Stimulated activated CD4-positive, alpha-beta T cell treated with anti-CD3 and anti-CD28 coated beads, Interleukin-4, amount 100 ng/mL, for 1 hour (primary cell): ENCODE measurements at places on chromosomes 5 and 9.
A peak's percentile ranks its signal among the peaks of the same experiment; 100 is the strongest.

DNA sequence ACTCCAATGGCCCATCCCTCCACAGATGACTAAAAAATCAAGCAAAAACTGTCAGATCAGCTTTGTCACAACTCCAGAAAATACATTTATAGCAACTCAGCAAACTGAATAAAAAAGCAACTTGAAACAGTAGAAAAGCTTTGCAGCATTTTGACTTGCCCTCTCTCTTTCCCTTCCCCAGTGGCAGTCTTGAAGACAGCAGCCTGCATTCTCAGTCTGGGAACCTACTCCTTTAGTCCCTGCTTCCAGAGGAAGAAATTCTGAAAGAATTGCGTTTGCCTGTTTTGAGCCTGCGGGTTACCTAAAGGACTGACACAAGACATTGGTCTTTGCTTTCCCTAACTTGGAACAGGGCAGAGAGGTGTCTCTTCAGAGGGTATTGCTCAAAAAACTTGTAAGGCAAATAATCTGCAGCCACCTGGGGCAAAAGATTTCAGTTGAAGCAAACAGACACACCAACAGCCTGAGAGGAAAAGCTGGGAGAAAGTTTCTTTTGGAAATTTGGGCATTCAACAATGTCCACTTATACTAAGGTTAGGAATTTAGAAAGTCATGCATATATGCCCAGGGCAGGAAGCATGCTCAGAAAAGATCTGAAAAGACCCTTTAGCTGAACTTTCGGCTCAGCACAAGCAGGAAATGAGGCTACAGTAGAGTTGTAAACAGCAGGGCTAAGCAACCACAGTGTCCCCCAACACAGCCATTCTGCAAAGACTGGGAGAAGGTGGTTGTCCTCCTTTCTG, 15.2 kb upstream of the SLC35D2 start:
- DNase-seq = no peak

- DNase-seq = peak; percentile 38
Observed at GRCh38 chr9:37466037-37466709, 923 bp upstream of the ZBTB5 start.

- no peak for DNase-seq
Observed at GRCh38 chr5:67063791-67064190, 132.8 kb downstream of the CD180 start.

GRCh38 chr5:38777111-38777510, 68.7 kb upstream of the OSMR start:
- no peak for DNase-seq

DNA sequence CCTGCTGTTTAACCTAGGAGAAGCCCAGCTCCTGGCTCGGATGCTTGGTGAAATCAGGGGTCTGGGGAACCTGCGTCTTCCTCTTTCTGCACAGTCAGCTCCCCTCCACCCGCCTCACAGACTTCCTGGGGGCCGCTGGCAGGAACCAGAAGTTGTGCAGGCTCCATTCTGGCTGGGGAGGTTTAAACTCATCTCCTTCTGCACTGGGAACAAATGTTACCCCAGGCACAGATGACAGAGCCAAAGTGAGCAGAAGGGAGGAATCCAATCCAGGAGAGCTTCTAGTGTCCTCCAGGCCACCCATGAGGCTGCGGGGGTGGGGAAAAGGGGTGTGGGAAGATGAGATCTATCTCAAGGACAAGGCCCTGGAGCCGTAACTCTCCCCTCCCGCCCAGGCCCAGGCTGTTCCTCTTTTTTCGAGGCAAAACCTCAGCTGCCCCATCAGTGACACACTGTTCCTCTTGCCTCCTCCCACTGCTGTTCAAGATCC, 31.2 kb downstream of the KCNMB1 start:
- no peak for DNase-seq

GRCh38 chr9:5698810-5699556, 70.1 kb downstream of the RIC1 start:
- no peak for DNase-seq

- DNase-seq = no peak
Observed at GRCh38 chr9:134170532-134171315, 6.4 kb upstream of the RNU6ATAC start.

DNA sequence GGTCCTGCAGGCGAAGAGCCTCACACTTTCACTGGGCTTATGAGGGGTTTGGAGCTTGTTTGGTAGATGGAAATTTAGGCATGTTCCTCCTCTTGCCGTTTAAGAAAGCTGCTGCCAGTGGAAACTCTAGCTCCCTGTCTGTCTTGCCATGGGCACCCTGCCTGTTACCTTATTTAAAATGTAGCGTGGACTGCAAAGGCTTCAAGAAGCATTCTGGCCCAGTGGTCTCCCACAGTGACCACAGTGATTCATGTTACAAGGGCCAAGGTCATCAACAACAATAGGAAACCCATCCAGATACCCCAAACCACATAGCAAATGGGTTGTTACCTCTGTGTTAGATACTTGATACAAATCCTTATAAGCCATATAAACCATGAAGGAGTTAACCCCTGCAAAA, 96.6 kb downstream of the DPYSL3 start:
- DNase-seq = no peak

GRCh38 chr5:88938488-88938887, 55.5 kb upstream of the MEF2C start:
- DNase-seq = no peak
